Large intestine (tissue), 12 donors: ENCODE measurements at places on chromosomes 2 and 18.

DNA sequence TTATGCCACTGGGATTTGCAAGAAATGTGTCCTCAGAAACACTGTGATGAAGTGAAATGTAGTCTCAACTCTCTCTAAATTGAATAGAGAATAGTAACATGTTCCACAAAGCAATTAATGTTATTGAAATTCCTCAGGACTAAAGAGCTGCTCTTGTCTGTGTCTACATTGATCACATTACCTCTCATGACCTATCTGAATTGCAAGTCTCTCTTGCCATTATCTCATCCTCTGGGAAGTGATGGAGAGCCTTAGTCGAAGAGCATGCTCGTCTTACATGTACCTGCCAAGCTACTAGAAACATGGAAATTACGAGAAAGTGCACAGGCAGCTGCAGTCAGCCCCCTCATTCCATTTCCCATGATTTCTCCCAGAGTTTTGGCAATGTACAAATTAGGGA, 561.1 kb upstream of the ZNF804A start:
- DNase-seq: no peak

GRCh38 chr2:86420913-86421312, 20.3 kb upstream of the KDM3A start:
- no peak for DNase-seq

DNA sequence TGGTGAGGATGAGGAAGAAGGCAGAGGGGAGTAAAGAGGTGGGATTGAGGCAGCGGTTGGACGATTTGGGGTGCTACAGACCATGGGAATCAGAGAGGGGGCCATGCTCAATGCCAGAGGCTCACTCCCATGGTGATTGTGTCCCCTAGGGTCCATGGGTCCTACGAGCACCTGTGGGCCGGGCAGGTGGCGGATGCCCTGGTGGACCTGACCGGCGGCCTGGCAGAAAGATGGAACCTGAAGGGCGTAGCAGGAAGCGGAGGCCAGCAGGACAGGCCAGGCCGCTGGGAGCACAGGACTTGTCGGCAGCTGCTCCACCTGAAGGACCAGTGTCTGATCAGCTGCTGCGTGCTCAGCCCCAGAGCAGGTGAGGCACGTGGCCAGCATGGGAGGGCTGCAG, 5.2 kb downstream of the CAPN10 start:
- no peak for DNase-seq

GRCh38 chr2:86223927-86224560, 24.8 kb downstream of the MRPL35 start:
- DNase-seq: no peak

DNA sequence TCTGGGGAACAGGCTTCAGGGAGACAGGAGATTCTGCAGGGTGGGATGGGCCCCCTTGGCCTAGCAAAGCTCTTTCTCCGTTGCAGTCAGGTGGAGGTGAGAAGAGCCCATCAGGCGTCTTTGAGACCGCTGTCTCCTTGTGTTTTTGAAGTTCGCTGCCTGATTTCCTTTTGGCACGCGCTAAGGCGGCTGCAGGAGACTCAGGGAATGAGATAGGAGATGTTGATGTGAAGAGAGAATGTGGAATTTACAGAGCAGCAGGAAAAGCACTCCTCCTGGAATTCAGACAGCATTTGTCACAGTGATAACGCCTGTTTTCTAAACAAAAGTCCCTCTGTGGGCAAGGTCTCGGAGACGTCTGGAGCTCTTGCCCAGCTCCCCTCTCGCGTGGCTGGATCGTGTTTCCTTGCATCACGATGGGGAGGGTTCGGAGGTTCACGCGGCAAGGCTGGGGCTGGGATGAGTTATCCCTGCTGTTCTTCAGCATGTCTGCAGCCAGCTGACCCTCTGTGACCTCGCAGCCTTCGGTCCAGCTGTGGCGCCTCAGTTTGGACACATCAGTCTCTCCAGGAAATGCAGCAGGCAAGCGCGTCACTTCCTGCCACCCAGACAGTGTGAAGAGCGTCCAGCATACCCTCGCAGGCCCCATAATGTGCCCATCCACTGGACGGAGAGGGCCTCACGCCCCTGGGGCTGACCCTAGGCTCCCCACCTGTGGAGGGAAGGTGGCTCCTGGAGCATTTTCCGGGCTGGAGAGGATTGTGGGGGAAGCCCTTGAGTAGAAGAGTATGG, 30.2 kb downstream of the GLI2 start:
- DNase-seq: peak; percentile 66

DNA sequence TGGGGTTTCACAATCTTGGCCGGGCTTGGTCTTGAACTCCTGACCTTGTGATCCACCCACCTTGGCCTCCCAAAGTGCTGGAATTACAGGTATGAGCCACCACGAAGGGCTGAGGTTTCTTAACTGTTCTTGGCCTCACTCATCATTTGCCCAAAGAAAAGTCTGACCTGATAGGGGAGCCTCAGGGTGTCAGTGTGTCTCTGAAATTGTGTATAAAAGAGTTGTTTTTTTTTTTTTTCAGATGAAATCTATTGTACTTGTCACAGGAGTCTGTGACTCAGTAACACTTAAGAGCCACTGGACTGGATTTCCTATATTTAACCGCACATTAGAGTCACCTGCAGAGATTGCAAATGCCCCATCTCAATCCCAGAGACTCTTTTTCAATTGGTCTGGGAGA, 16.9 kb downstream of the PMAIP1 start:
- DNase-seq: no peak

DNA sequence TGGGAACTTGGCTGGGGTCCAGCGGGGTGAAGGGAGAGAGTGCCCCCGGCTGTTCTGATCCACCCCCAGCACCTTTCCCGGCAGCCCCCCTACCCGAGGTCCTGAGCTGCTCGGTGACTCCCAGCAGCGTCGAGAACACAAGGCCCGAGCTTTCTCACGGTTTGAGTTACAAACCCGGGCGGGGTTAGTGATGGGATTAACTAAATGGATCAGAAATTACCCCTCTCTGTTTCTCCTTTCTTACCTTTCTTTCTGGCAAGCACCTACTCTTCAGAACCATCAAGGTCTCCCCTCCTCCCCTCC, 139.4 kb upstream of the GPC1 start:
- DNase-seq: no peak

GRCh38 chr2:205642599-205643356, 39.5 kb upstream of the NRP2 start:
- no peak for DNase-seq

- no peak for DNase-seq
These were observed 749.2 kb upstream of the CRIM1 start for GRCh38 chr2:35606394-35606793.

DNA sequence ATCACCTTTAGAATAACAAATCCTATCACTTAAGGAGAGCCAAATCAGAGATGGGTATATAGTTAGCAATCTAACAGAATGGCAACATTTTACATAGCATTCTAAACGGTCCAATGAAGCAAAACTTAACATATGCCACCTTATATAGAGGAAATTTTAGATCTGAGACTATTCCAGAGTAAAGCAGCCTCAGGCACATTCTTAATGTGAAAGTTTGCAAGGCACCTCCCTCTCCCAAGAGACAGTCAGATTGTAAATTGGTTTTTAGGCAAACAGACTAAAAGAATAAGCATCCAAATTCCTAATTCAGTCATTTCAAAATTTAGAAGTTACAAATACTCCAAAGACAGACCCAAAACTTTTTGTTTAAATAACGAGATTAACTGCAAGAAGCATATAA, 292.9 kb downstream of the STK39 start:
- no peak for DNase-seq

DNA sequence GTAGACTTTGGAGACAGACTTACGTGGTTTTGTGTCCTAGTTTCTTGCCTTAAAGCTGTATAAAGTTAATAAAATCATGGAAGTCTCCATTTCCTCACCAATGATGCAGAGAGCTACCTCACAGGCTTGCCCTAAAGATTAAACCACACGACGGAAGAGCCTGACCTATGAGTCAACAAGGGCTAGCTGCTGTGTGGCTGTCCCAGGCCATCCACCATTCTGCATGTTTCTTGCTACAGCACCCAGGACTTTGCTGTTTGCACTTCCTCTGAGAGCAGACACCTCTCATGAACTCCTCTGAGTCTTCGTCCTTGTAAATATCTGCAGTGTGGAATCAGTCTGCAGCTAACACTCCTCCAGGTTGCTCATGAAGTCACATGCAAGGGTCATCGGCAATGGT, 160.0 kb upstream of the TRIB2 start:
- DNase-seq: no peak

- no peak for DNase-seq
These were observed 87.0 kb upstream of the CXCR4 start for GRCh38 chr2:136204971-136205370.

DNA sequence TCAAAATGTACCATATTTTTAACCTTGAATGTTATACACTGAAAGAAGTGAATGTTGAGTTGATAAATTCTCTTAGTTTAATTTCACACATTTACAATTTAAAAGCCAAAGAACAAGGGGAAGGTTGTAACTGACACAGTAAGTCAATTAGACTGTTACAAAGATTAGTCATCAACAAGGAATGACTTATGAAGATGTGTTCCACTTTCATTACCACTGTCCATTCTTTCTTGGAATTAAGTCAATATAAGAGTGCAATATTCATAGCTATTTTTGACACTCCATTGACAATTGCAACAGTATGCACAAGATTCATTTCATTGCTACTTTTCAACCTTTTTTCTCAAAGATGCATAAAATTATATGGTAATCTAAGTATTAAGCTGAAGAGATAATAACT, 291.3 kb downstream of the RIT2 start:
- DNase-seq: no peak

DNA sequence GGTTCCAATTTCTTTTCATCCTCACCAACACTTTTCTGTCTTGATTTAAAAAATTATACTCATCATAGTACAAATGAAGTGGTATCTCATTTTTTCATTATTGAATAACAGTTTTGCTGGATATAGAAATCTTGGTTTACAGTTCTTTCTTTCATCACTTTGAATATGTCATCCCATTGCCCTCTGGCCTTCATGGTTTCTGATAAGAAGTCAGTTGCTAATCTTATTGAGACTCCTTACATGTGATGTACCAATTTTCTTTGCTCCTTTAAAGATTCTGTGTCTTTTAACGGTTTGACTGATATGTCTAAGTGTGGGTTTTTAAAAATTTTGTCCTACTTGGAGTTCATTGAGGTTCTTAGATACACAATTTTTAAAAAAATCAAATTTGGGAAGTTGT, 35.0 kb downstream of the SLC3A1 start:
- DNase-seq: no peak
